ENCODE measurements at places on chromosomes 5 and 9. TPM values are rescaled to one million over a fixed set of nuclear protein-coding genes. Genes with fewer than 3 reads are reported as not detected.

- DNase-seq: no peak
These were observed 1188.0 kb upstream of the CDH9 start for GRCh38 chr5:28226407-28226806.

- DNase-seq: no peak
These were observed 321.7 kb downstream of the SH3GL2 start for GRCh38 chr9:17900606-17901005.

- no peak for DNase-seq
These were observed 35.5 kb downstream of the SOX30 start for GRCh38 chr5:157616785-157617184.

DIAPH1 gene
- 53.3 TPM for total RNA-seq

- no peak for DNase-seq
These were observed 20.3 kb downstream of the C9orf153 start for GRCh38 chr9:86238861-86239770.

PRR7 gene
- total RNA-seq: 1.1 TPM

ZBED3 gene
- total RNA-seq: 7.9 TPM

DNA sequence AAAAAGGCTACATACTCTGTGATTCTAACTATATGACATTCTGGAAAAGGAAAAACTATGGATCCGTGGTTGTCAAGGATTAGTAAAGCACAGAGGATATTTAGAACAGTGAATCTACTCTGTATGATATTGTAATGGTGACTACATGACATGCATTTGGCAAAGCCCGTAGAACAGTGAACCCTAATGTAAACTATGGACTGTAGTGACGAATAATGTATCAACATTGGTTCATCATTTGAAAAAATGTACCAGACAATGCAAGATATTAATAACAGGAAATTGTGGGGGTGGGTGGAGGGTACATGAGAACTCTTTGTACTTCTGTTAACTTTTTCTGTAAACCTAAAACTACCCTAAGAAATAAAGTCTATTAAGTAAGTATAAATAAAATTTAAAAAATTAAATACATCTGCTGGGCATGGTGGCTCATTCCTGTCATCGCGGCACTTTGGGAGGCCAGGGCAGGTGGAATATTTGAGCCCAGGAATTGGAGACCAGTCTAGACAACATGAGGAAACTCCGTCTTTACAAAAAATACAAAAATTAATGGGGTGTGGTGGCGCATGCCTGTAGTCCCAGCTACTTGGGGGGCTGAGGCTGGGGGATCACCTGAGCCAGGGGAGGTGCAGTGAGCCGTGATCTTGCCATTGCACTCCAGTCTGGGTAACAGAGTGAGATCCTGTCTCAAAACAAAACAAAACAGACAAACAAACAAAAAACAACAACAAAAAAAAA lies 101.7 kb upstream of the TBC1D2 start:
- no peak for DNase-seq

AP3B1 gene
- 55.6 TPM for total RNA-seq

GRCh38 chr5:31733371-31733770 lies 94.4 kb downstream of the PDZD2 start:
- no peak for DNase-seq

SPINK9 gene
- not detected for total RNA-seq

GRCh38 chr5:94595281-94595840 lies 23.0 kb downstream of the KIAA0825 start:
- DNase-seq: no peak

GRCh38 chr5:123283031-123283430 lies 140.2 kb downstream of the CEP120 start:
- DNase-seq: no peak

- no peak for DNase-seq
These were observed 70.3 kb downstream of the PHF2 start for GRCh38 chr9:93646640-93647178.

CDHR2 gene
- total RNA-seq: 69.0 TPM

GRCh38 chr9:99445371-99445891 lies 223.3 kb downstream of the SEC61B start:
- no peak for DNase-seq

- DNase-seq: no peak
These were observed 189.6 kb upstream of the SEMA6A start for GRCh38 chr5:116763987-116764866.

DNA sequence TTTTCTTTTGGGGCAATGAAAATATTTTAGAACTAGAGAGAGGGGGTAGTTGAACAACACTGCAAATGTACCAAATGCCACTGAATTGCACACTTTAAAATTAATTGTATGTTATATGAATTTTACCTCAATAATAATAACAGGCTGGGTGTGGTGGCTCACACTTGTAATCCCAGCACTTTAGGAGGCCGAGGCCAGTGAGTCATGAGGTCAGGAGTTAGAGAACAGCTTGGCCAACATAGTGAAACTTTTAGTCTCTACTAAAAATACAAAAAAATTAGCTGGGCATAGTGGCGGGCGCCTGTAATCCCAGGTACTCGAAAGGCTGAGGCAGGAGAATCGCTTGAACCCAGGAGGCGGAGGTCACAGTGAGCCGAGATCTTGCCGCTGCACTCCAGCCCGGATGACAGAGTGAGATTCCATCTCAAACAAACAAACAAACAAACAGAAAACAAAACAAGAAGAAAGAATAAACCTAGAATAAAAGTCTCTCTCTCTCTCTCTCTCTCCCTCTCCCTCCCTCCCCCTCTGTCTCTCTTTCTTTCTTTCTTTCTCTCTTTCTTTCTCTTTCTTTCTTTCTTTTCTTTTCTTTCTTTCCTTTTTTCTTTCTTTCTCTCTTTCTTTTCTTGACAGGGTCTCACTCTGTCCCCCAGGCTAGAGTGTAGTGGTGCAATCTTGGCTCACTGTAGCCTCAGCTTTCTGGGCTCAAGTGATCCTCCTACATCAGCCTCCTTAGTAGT lies 91.1 kb downstream of the BASP1 start:
- DNase-seq: no peak
